NCI-H187 (cell line): ENCODE measurements at places on chromosomes 3 and 15.

GRCh38 chr15:95459273-95459672, 871.2 kb upstream of the NR2F2 start:
- DNase-seq = no peak

DNA sequence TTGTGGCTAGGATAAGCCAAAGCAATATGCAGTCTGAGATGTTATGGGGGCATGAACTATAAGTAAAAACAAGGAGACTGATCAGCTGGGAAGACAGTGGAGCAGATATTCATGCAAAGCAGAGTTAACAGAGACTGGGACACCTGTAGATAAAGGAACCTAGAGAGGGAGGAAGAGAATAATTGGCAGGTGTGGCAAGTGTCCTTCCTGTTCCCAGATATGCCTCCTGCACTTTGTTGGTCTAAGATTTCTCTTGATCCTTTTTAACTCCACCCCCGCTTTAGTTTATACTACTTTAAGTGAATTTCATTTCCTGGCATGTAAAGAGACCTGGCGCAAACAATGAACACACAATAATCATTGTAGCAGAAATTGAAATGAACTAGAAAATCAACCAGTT, 169.4 kb downstream of the CNTN6 start:
- no peak for DNase-seq

- no peak for DNase-seq
Measured at GRCh38 chr3:134378384-134378783, 4.1 kb upstream of the AMOTL2 start.

DNA sequence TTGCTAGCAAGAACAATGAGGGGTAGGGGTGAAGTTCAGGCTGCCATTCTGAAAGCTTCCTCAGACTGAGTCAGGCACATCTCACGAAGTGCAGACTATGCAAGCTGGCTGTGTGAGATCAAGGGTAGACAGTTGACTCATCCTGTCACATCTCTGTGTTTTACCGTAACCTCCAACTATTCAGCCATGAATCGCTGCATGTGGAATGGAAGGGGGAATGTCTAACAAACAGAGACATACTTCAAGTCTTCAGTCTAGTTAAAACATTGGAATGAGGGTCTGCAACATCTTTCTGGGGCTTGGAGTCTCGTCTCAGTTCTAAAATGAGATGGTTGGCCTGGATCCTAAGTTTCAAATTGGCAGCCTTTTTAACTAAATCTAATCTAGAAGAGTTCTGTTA, 25.9 kb downstream of the AGTR1 start:
- DNase-seq = no peak

GRCh38 chr3:129605203-129605921, 1.1 kb downstream of the PLXND1 start:
- DNase-seq = no peak

GRCh38 chr15:56215769-56216168, 27.9 kb downstream of the RFX7 start:
- DNase-seq = peak; percentile 11

GRCh38 chr15:69474291-69474690, 21.7 kb downstream of the RPLP1 start:
- DNase-seq = no peak

DNA sequence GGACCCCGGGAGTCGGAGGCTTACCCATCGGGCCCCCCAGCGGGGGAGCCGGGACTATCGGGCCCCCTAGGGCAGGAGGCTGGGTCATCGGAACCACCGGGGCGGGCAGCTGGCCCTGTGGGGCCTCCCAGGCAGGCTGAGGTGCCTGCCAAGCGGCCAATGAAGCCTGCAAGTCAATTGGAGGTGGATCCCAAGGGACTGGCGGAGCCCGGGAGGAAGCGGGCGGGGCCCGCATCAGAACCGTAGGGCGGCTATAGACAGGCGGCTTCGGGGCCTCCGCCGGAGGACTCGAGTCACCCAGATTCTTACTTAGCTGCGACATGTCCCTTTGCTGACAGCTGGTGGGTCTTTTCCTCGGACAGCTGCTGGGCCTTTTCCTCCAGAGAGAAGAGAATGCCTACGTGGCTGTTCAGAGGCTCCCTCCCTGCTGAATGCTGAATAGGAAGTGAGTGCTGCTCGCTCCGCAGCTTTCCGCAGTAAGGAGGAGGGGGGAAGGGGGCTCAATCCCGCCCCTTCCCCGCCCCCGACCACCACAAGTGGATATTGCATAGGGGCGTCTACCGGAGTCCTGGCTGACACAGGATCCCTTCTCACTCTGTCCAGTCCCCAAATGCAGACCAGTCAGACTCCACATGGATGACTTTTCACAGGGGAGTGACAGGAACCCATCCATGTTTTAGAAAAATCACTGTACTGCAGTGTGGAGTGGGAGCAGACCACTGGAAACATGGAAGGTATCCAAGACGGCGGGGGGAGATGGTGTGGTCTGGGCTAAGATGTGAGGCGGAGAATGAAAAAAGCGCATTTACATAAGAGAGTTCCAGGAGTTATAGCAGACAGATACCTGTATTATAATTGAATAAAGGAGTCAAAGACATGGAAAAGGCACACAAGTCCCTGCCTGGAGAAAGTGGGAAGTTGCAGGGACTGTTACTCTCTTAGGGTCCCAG, at the start of gene MAGEL2:
TSS of gene MAGEL2 (minus strand) at position 447 of the 950 bp plus-strand sequence. CDS start at position 322, 125 bp downstream.
- DNase-seq = no peak

DNA sequence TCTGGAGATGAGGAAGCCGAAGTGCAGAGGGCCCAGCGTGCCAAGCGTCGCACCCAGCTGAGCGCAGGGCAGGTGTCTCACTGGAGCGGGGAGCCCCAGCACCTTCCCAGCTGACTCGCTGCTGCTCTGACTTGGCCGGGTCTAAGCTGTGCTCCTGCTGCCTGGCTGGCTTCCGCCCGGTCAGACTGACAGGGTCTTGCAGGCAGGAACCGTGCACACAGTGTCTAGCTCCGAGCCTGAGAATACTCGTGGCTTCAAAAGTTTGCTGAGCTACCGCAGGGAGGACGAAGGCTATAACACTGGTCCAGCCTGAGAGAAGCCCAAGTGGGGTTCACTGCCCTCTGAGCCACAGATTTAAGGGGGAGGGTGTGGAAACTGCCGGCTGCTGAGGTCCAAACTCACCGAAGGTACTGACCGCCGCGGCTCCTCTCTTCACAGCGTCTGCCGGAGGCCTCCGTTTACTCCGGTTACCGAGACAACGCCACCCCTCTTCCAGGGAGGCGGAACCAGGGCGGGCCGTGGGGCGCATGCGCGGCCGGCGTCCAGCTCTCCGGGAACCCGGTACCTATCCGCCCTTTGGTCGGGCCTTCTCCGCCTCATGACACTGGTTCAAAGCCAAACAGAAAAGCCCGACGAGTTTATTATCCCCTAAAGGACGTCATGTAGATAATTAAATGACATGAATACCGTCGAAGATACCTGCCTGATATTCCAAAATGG, at the start of gene CFAP44:
TSS of gene CFAP44 (minus strand) at position 443 of the 720 bp plus-strand sequence. CDS start 7,829 bp downstream, outside the sequence.
- no peak for DNase-seq

- no peak for DNase-seq
Measured at GRCh38 chr15:61749169-61749568, 311.1 kb downstream of the VPS13C start.

- DNase-seq = no peak
Measured at GRCh38 chr15:65163041-65163440, 22.1 kb downstream of the CLPX start.

DNA sequence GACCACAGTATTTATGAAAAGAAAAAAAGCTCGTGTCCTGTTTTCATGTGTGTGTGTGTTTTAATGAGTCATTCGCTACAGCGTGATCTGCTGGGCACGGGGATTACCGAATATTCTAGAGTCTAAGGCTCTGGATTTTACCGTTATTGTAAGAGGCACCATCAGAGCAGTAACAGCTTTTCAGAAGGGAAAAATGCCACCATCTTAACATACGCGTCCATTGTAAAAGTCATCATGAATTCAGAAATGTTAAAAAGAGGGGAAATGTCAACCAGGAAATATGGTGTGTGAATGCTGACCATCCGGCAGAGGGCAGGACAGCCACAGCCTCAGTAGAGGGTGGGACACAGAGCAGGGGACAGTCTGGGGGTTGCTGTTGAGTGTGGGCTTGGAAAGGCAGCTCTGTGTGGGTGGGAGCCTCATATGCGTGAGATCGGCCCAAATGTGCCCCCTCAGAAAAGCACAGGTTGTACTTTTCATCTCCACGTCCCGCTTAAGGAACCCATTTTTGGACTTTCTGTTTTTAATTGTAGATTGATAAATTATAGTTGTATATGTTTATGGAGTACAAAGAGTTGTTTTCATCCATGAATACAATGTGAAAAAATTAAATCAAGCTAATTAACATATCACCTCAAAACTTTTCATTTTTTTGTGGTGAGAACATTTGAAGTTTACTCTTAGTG, 69.6 kb downstream of the ASB7 start:
- no peak for DNase-seq

- no peak for DNase-seq
Measured at GRCh38 chr3:49076646-49077045, 17.2 kb downstream of the QRICH1 start.

- no peak for DNase-seq
Measured at GRCh38 chr3:107269136-107269535, 108.1 kb upstream of the CCDC54 start.

- no peak for DNase-seq
Measured at GRCh38 chr3:183527428-183528379, 27.8 kb downstream of the KLHL6 start.

DNA sequence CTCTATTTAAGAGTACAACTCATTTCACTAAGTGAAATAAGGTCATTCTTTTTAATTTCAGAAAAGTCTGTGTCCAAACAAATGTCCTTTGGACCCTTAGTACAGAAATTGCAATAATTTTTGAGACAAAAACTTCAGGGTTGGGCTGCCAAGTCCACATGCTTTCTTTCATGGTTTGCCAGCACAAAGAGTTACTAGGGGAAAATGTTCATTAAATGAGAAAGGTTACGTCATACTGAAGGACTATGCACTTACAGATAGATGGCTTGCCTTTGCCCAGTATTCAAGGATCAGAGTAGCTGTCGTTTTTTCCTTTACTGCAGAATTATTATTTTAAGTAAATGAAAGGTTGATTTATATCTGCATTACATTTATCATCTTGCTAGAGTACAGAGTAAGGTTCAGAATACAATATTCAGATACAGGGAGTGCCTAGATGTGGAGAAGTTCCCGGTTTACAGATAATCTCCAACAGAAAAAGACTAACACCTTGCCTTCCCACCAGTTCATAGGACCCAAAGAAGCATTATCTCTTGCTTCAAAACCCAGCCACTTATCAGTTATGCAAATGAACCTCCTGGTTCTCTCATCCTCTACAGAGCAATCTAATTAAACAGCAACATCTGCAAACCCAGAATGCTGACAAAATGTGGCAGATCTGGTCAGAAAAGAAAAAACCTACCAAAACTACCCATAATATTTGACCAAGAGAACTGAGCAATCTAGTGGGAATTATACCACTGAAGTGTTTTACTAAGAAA, 179.3 kb downstream of the FRMD5 start:
- DNase-seq = no peak

DNA sequence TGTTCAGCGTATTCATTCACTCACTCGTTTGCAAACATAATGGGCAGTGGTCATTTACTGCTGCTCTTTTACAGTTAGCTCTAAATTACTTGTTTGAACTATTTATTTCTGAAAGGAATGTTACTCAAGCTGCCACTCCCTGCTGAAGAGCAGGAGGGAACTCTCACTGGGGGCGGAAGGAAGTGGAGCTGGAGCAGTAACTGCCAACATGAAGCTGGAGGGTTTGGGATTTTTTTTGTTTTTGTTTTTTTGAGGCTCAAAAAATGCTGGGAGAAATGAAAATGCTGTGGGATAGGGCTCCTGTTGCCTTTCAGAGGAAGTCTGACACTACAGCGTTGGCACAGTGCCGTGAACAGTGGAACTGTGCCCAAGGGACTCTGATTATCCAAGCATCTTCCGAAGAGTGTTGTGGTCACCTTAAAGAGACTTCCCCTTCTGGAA, 44.1 kb downstream of the SENP2 start:
- DNase-seq = no peak

DNA sequence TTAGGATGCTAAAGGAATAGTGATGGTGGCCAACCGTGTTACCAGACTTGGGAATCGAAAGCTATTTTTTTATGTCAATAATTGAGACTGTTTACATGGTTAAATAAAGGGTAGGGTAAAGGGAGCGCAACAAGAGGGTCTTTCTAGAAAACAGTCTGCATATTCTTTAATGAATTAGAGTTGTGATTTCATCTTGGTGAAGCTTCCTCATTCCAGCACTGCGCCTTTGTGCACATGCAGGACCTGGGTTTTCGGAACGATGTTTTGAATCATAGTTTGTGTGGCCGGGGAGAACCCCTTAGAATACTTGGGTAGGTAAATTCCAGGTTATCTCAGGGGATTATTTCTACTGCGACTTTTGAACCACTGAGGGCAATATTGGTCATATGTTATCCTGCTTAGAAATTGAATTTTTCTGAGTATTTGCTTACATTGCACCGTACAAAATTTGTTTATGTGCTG, 1.3 kb downstream of the PIK3CA start:
- DNase-seq = no peak

GRCh38 chr15:93288728-93289294, 199.8 kb upstream of the RGMA start:
- no peak for DNase-seq

- DNase-seq = no peak
Measured at GRCh38 chr3:134904241-134904771, 109.2 kb downstream of the EPHB1 start.

- DNase-seq = no peak
Measured at GRCh38 chr3:28388978-28389377, 40.4 kb upstream of the AZI2 start.

DNA sequence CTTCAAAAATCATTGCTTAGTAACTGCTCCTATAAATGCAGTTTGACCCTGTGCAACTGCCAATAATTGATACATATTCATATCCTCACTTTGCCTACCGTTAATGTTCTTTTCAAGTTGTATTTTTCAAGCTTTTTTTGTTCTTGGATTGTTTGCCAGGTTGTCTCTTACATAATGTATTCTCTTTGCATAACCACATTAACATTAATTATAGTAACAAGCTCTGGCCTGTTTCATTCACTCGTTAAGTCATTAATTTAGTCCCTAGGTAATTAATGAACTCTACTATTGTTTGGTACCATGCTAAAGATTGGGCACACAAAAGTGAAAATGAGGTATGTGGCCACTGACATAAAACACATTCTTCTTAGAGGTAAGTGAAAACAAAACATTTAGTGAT, 1338.8 kb downstream of the NSUN3 start:
- no peak for DNase-seq

DNA sequence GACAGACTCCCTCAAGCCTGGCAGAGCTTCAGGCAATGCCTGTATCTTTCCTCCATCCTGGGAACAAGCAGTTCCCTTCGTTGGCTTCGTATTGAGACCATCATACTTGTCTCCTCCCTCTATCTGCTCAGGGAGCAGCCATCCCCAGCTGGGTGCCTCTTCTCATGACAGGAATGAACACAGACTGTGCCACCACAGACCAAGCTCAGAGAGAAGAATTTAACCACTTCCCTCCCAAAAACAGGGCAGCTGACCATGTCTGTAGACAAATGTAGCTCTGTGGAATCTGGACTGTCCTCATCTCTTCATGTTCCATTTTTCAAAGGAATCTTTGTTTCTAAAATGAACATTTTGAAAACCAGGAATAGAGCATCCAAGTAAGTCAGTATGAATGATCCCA, 245.4 kb downstream of the ERC2 start:
- DNase-seq = no peak

GRCh38 chr3:78846718-78847117, 921.1 kb downstream of the ROBO1 start:
- DNase-seq = no peak
